ENCODE measurements at places on chromosomes 2 and 18. TPM values are rescaled to one million over a fixed set of nuclear protein-coding genes. Genes with fewer than 3 reads are reported as not detected.

DNA sequence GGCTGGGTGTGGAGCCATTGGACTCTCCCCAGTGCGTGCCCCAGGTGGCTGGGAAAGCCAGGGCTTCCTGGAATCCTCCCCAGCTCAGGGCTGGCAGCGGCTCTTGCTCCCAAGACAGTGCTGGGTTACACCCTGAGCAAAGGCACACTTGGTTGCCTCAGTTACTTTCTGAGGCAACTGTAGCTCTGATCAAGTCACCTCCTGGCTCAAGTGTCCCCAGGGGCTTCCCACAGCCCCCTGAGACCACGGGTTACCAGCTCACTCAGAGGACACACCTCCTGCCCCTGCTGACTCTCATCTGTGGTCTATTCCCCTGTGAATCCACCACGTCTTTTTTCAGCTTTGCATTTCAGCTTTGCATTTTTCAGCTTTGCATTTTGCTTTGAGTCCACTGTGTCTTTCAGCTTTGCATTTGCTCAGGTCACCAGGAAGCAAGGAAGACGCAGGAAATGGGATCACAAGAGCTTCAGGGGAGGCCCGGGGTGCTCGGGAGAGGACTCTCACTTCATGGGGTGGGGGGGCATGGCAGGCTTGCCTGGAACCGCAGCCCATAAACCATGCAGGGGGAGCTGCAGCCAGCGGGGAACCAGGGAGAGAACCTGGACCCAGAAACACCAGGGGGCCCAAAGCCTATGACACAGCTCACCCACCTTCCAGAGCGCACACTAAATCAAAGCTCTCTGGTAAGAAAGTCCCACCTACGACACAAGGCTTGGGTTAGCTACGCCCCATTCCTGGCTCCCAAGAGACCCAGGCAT is 138.0 kb upstream of the ASB18 start:
- DNase-seq = no peak

The CD226 gene
- total RNA-seq = 0.95 TPM

DNA sequence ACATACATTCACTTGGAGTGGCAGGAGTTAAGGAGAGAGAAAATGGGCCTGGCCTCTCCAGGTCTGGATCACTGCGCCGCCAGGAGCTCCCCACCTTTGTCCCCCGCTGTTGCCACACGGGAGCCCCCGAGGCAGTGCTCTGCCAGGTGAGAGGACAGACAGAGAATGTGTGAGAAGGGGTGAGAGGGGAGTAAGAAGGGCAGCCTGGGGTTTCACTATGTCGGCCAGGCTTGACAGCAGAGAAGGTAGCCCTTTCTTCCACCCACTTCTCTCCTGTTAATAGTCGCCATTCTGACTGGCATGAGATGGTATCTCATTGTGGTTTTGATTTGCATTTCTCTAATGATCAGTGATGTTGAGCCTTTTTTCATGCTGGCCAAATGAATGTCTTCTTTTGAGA is 26.2 kb upstream of the ARHGEF4 start:
- no peak for DNase-seq

GRCh38 chr2:43174368-43174916 is 52.0 kb downstream of the ZFP36L2 start:
- DNase-seq = no peak

DNA sequence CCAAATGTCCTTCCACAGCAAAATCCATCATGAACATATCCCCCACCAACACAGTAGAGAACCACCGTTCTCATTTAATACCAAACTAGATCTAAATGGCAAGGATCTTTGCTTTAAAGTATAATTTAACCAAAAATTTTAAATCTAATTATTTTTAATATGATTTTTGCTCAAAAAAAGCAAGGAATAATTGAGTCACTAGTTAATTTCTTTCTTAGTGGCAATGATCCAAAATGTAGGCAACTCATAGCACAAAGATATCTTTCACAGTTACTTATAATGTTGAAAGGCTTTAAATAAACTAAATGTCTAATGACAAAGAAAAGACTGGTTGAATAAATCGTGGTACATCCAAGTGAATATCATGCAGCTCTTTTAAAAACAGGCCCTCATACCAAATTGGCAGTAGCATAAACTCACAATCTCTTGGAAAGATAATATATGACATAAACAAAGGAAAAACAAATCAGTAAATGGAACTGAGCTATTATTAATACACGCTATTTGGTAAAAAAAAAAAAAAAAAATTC is 20.3 kb downstream of the PTPN2 start:
- DNase-seq = no peak

The STK11IP gene
- 13.9 TPM for total RNA-seq

The MBP gene
- total RNA-seq = 34.9 TPM

- no peak for DNase-seq
Observed at GRCh38 chr2:62998949-62999348, 51.7 kb upstream of the OTX1 start.

DNA sequence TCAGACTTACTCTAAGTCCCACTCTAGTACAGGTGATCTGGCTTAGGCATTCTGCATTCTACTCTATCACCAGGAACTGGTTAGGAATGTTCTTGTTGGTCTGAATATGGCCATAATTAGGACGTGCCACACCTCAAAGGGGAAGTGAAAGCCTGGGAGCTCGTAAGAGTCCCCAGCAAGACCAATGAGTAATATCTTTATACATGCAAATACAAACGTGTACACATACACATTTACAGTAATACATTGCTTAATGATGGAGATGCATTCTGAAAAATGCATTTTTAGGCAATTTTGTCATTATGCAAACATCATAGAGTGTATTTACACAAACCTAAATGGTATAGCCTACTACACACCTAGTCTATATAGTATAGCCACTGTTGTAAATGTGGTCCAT is 19.5 kb upstream of the ERCC3 start:
- no peak for DNase-seq

DNA sequence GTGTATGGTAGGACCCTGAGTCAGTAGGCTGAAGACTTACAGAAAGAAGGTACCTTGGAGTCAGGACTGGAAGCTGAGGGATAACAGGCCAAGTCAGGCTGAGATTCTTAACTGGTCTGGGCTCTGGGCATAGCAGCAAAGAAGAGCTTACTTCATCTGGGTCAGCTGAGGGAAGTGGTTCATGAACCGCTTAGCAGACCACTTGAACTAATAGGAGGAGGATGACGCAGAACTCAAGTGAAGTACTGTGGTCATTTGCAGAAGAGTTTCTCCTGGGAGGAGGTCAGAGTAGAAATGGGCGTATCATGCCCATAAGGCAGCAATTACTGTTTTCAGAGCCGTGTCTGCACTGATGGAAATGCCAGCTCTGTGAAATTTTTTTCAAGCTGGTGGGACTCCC is 164.5 kb downstream of the LCLAT1 start:
- no peak for DNase-seq

- no peak for DNase-seq
Observed at GRCh38 chr2:164458792-164459191, 162.5 kb downstream of the GRB14 start.

- DNase-seq = no peak
Observed at GRCh38 chr2:238905644-238906043, 57.8 kb downstream of the TWIST2 start.
